Right atrium auricular region (tissue), 2 donors: ENCODE measurements at places on chromosomes 5 and 9. TPM values are rescaled to one million over a fixed set of nuclear protein-coding genes. Genes with fewer than 3 reads are reported as not detected.
A peak's percentile ranks its signal among the peaks of the same experiment; 100 is the strongest.

- no peak for DNase-seq
- H3K36me3 ChIP-seq: peaks cover 47% of the 10 kb centered on the region
- no peak overlapping the region for H3K4me3 ChIP-seq
- H3K4me1 ChIP-seq: peaks cover 55% of the 10 kb centered on the region
- no peaks in the 10 kb centered on the region for H3K27me3 ChIP-seq
These were observed 16.0 kb downstream of the ANXA6 start for GRCh38 chr5:151141535-151141934.

DNA sequence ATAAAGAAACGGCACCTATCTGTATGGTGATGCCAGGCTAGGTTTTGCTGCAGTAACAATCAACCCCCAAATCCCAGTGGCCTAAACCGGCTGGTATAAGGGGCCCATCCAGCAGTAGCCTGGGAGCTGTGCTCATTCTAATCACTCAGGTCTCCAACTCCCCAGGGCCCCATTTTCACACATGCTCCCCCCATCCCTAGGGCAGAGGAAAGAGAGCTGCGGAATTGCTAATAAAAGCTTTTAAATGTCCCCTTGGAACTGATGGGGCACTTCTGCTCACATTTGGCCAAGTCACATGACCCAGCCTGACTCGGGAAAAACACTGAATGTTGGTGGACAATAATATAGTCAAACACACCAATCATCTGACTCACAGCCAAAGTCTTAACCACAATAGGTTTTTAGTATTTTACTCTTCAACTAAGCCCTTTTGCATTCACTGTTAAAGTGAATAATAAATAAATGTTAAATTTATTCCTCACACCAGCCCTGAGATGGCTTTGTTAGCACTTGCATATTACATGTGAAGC is 1.6 kb downstream of the FBLL1 start:
- peaks cover 10% of the 10 kb centered on the region for H3K27me3 ChIP-seq
- H3K27ac ChIP-seq: no peak overlapping the region
- H3K4me3 ChIP-seq: no peak overlapping the region

- H3K27me3 ChIP-seq: no peaks in the 10 kb centered on the region
- no peak for DNase-seq
These were observed 60.1 kb upstream of the LMNB1 start for GRCh38 chr5:126716861-126717260.

- no peak overlapping the region for H3K4me3 ChIP-seq
- no peak for DNase-seq
- H3K36me3 ChIP-seq: no peaks in the 10 kb centered on the region
- no peaks in the 10 kb centered on the region for H3K4me1 ChIP-seq
- no peaks in the 10 kb centered on the region for H3K27me3 ChIP-seq
These were observed 90.9 kb upstream of the GPR151 start for GRCh38 chr5:146606893-146607292.

- H3K36me3 ChIP-seq: no peaks in the 10 kb centered on the region
- H3K4me1 ChIP-seq: no peaks in the 10 kb centered on the region
- no peaks in the 10 kb centered on the region for H3K27me3 ChIP-seq
- no peak for DNase-seq
These were observed 6.5 kb downstream of the CTNND2 start for GRCh38 chr5:11897781-11898180.

- peak overlapping the region; percentile 93 for H3K27ac ChIP-seq
- H3K27me3 ChIP-seq: no peaks in the 10 kb centered on the region
- peaks cover 98% of the 10 kb centered on the region for H3K4me1 ChIP-seq
These were observed 16.6 kb upstream of the RALGDS start for GRCh38 chr9:133137451-133138231.

DNA sequence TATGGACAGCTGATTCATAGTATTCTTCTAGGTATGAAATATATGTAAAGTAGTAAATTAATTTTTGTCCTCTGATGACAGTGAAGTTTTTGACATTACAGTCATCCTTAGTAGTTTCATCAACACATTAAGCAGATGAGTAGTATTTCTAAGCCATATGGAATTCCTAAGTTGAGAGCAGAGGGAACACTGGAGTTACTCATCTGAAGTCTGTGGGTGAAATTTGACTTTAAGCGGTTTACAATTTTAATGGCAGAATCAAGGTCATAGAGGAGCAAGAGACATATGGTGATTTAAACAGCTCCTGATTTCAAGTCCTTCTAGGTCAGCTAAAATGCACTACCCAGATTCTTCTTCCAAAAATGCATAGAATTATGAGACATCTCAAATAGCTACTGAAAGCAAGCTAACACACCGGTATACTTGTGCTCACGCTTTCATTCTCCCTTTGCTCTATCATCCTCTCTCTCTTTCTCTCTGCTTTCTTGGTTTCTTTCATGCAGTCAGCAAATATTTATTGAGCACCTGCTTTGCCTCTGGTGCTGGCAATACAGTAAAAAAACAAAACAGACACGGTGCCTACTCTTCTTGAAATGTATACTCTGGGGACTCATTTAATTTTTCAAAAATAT is 235.9 kb downstream of the FER start:
- no peak overlapping the region for H3K4me3 ChIP-seq
- no peaks in the 10 kb centered on the region for H3K4me1 ChIP-seq
- DNase-seq: no peak
- H3K27ac ChIP-seq: no peak overlapping the region
- no peaks in the 10 kb centered on the region for H3K36me3 ChIP-seq

DNA sequence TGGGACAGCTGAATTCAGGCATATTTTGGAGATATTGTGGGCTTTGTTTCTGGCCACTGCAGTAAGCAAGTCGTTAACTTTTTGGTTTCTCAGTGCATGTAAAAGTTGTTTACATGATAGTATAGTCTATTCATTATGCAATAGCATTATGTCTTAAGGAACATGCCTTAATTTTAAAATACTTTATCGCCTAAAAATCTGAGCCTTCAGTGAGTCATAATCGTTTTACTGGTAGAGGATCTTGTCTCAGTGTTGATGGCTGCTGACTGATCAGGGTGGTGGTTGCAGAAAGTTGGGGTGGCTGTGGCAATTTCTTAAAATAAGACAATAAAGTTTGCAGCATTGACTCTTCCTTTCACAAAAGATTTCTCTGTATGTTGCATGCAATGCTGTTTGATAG is 5.1 kb downstream of the SCGB3A1 start:
- no peak overlapping the region for H3K27ac ChIP-seq
- H3K4me3 ChIP-seq: no peak overlapping the region

GRCh38 chr5:113678924-113679575 is 165.6 kb downstream of the YTHDC2 start:
- no peak for DNase-seq
- H3K4me1 ChIP-seq: no peaks in the 10 kb centered on the region
- H3K27me3 ChIP-seq: no peaks in the 10 kb centered on the region
- H3K27ac ChIP-seq: no peak overlapping the region
- H3K36me3 ChIP-seq: no peaks in the 10 kb centered on the region

DNA sequence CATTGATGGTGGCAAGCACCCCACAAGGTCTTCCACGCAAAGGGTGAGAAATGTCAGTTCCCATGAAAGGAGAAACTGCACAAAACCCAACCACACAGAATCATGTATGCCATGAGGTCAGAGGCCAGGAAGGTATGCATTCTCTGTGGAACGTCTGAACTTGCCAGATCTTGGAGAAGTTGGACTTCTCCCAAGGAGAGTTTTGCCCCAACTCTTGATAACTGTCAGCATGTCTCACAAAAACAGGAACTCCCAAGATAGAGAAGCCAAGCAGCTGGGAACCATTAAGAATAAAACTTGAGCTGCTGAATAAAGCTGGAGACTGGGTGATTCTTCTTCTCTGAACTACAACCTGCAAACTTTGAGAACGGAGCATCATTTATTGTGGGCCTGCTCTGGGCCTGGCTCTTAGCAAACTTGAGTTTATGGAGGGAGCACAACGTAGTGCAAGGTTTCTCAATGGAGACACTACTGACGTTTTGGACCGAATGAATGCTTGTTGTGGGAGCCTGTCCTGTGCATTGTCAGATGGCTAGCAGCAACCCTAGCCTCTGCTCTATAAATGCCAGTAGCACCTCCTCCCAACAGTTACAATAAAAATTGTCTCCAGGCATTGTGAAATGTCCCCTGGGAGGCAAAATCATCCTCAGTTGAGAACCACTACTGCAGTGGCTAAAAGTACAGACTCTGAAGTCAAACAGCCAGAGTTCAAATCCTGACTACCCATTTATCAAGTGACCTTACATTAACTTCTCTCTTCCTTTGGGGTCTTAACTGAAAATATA is 193.5 kb downstream of the ACTL7B start:
- H3K27me3 ChIP-seq: no peaks in the 10 kb centered on the region
- DNase-seq: no peak
- no peaks in the 10 kb centered on the region for H3K4me1 ChIP-seq
- no peak overlapping the region for H3K27ac ChIP-seq

GRCh38 chr5:77663090-77663863 is 24.8 kb upstream of the OTP start:
- no peak for DNase-seq
- H3K4me1 ChIP-seq: no peaks in the 10 kb centered on the region
- H3K27me3 ChIP-seq: no peaks in the 10 kb centered on the region

- no peak for DNase-seq
- no peaks in the 10 kb centered on the region for H3K4me1 ChIP-seq
- H3K27ac ChIP-seq: peak overlapping the region; percentile 89
- no peaks in the 10 kb centered on the region for H3K36me3 ChIP-seq
These were observed 1.3 kb upstream of the NREP start for GRCh38 chr5:111758284-111758628.

GRCh38 chr5:11273180-11273903 is 512.3 kb upstream of the DAP start:
- no peak overlapping the region for H3K27ac ChIP-seq
- no peak for DNase-seq
- no peak overlapping the region for H3K4me3 ChIP-seq
- no peaks in the 10 kb centered on the region for H3K36me3 ChIP-seq
- no peaks in the 10 kb centered on the region for H3K27me3 ChIP-seq
- no peaks in the 10 kb centered on the region for H3K4me1 ChIP-seq

- H3K4me3 ChIP-seq: no peak overlapping the region
- no peaks in the 10 kb centered on the region for H3K27me3 ChIP-seq
- no peaks in the 10 kb centered on the region for H3K36me3 ChIP-seq
- no peak overlapping the region for H3K27ac ChIP-seq
These were observed 488.5 kb downstream of the NR2F1-AS1 start for GRCh38 chr5:93092349-93093105.

DNA sequence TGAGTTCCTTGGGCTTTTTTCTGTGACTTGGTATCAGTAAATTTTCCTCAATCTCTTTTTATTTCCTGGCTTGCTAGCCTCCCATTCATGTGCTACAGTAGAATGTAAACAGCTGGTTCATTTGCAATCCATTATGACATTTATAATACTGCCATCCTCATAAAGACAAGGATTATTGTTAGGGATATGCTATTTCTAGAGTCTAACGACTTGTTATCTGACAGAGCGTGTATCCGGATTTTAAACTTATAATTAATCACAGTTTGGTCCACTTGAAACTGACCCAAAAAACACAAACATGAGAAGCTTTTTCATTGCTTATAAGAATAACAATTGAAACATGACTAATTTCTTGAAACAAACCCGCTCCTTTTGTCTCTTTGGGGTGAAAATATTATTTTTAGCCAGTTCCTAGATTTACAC is 585.8 kb downstream of the TLE4 start:
- no peak overlapping the region for H3K27ac ChIP-seq
- H3K4me1 ChIP-seq: no peaks in the 10 kb centered on the region
- no peak overlapping the region for H3K4me3 ChIP-seq
- DNase-seq: no peak
- no peaks in the 10 kb centered on the region for H3K27me3 ChIP-seq

DNA sequence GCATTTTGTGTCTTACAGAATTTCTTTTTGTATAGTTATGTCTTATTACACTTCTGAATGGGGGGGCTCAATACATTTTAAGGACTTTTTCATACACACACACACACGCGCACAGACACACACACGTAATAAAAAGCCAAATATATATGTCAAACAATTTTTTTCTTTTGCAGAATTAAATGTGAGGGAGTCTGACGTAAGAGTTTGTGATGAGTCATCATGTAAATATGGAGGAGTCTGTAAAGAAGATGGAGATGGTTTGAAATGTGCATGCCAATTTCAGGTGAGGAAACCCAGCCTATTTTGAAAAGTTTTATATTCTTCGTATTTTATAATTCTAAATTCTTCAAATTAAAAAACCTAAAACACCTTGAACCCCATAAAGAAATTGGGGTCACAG is 25.6 kb downstream of the TMEFF1 start:
- no peaks in the 10 kb centered on the region for H3K27me3 ChIP-seq
- H3K4me1 ChIP-seq: no peaks in the 10 kb centered on the region
- no peaks in the 10 kb centered on the region for H3K36me3 ChIP-seq
- H3K27ac ChIP-seq: no peak overlapping the region
- no peak overlapping the region for H3K4me3 ChIP-seq

GRCh38 chr5:121698690-121699089 is 153.0 kb upstream of the FTMT start:
- H3K36me3 ChIP-seq: no peaks in the 10 kb centered on the region
- DNase-seq: no peak
- H3K4me1 ChIP-seq: no peaks in the 10 kb centered on the region
- no peak overlapping the region for H3K27ac ChIP-seq
- no peaks in the 10 kb centered on the region for H3K27me3 ChIP-seq
- H3K4me3 ChIP-seq: no peak overlapping the region

- H3K27me3 ChIP-seq: no peaks in the 10 kb centered on the region
- no peak overlapping the region for H3K4me3 ChIP-seq
- peaks cover 45% of the 10 kb centered on the region for H3K4me1 ChIP-seq
- peak overlapping the region; percentile 69 for H3K27ac ChIP-seq
- DNase-seq: peak; percentile 83
These were observed 25.0 kb downstream of the SH3PXD2B start for GRCh38 chr5:172429201-172429940.

DNA sequence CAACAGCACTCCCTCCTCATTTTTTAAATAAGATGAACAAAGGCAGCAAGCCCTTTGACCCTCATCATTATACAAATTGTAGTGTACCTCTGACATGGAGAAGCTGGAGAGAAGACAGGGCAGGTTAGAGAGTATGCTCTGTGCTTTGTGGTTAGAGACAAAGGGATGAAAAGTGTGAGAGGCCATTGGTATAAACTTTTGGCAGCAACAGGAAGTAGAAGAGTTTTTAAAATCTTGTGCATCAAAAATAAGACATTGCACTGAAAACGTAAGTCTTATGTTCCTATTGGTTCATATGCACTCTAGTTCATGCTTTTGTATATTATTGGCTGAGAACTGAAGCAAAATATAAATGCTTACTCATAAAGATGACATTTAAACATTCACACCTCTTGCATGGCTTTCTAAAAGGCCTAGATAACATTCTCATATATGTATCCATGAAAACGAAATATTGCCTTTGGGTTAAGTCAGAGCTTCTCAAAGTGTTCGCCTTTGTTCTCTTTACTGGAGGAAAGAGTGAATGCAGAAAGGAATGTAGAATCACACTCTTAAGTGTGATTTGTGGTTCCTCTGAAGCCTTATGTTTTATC is 158.0 kb downstream of the PALM2AKAP2 start:
- H3K27ac ChIP-seq: no peak overlapping the region
- peaks cover 9% of the 10 kb centered on the region for H3K36me3 ChIP-seq
- H3K4me3 ChIP-seq: no peak overlapping the region
- no peaks in the 10 kb centered on the region for H3K27me3 ChIP-seq
- H3K4me1 ChIP-seq: no peaks in the 10 kb centered on the region

The TEX48 gene
- not detected for total RNA-seq

The OTP gene
- not detected for total RNA-seq

The SKP2 gene
- 3.7 TPM for total RNA-seq

The MEF2C gene
- total RNA-seq: 57.5 TPM

The ENHO gene
- 0.75 TPM for total RNA-seq

The SLC46A2 gene
- total RNA-seq: 0.43 TPM

The FAM169A gene
- 4.2 TPM for total RNA-seq

The FBP1 gene
- total RNA-seq: 4.1 TPM

The FST gene
- 1.5 TPM for total RNA-seq

The FOXD4L5 gene
- not detected for total RNA-seq
